ENCODE measurements at places on chromosomes 3 and 15.

DNA sequence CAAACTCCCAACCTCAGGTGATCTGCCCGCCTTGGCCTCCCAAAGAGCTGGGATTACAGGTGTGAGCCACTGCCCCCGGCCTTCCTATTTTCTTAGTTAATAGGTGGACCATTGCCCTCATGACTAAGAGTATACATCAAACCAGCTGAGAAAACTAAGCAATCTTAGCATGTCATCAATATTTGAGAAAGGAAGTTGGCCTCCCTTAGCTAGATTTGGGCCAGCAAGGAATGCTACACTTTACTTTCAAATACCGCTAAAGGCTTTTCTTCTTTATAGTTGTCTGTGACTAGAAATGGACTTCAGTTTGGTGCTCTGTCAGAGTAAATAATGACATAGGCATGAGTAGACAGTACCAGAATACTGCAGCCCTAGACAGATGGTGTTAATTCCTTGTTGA lies 199.3 kb downstream of the GAP43 start:
- no peak for DNase-seq

- no peak for DNase-seq
Observed at GRCh38 chr3:164641071-164641470, 437.2 kb downstream of the SI start.

DNA sequence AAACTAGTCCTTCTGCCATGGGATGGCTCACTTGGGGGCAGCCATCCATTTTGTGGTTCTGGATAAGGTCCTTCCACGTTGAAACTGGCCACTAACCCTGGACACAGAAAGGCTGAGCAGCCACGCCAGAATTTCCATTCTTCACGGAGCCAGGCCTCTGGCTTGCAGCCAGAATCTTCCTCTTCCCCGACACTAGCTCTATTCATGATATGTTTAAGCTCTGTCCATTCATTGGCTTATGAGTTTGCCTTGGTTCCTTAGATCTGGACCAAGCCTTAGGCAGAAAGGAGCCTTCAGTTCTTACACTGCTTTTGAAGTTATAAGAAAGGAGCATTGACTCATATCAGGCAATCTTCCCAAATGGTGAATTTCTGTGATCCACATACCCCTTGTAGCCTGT lies 288.4 kb upstream of the GOLGA6L4 start:
- no peak for DNase-seq

GRCh38 chr3:109154979-109155378 lies 18.5 kb downstream of the C3orf85 start:
- DNase-seq, result no peak

- DNase-seq, result no peak
Observed at GRCh38 chr3:3603351-3603750, 195.9 kb upstream of the LRRN1 start.

DNA sequence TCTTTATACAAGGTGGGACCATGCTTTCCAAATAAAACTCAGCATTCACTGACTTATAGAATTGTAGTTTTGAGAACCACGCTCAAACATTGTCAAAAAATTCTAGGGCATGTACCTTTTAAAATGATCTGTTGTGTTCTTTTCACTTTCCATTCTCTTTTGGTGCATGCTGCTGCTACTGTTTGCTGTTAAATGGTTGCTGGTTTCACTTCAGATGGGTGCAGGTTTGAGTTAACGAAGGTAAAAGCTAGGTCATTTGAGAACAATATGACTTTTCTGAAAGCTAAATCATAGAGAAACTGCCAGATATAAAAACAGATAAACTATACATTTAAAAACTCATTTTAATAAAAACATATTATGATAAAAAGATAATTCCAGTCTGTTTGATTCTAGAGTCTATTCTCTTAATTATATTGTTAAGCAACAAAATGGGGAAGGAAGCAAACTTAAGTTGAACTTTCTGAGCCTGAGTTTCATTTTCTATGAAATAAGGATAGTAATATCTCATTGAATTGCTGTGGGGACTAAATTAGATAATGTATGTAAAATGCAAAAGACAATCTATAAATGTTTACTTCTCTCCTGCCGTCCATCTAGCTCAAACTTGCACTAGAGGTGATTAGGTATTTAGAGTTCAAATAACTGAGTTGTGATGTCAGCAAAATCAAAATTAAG lies 82.4 kb downstream of the OXSM start:
- no peak for DNase-seq

DNA sequence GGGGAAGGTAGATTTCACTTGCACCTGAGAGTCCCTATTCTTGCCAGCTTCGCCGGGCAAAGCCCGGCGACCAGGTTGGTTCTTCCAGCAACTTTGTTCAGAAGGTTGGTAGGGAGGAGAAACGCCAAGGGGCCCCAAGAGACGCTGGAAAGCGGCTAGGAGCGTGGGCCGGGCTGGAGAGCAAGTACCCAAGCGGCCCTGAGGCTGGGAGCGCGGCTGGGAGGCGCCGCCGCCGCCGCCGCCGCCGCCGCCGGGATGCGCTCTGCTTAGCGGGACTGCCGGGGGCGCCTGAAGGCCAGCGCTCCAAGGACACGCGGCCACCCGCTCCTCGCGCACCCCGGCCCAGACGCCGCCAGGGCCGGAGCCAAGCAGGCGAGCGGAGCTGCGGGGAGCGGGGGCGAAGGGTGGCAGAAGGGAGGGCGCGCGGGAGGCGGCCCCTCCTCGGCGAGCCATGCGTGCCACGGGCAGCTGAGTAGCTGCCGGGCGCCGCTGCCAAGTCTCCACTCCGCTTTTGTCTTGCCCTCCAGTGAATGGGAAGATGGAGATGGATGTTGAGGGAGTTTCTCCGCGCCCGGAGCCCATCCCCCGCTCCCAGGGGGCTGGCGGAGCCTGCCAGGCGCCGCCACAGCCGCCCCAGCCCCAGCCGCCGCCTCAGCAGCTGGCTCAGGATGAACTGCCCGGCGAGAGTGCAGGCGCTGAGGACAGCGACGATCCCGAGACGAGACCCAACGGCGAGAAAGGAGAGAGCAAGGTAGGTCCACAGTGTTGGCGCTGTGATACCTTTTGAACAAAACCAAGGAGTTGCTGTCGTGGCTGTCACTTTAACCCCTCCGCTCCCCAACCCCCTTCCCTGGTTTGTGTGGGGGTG lies 227.4 kb upstream of the AZI2 start:
- DNase-seq, result no peak

- DNase-seq, result no peak
Observed at GRCh38 chr3:29381595-29381994, 100.7 kb downstream of the RBMS3 start.

- DNase-seq, result peak; percentile 96
Observed at GRCh38 chr3:32947789-32948238, 3.6 kb upstream of the CCR4 start.

DNA sequence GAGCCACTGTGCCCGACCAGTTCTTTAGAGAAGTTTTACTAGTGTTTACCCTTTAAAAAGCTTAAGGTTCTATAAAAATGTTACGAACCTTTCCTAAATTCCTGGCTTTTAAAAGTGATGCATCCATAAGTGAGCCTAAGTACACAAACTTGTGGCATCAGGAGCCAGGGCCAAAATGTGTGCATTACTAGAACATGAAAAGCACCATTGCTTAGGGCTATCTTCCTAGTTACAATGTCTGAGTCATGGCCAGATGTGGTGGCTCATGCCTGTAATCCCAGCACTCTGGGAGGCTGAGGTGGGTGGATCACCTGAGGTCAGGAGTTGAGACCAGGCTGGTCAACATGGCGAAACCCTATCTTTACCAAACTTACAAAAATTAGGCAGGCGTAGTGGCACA lies 39.9 kb downstream of the LEO1 start:
- no peak for DNase-seq

DNA sequence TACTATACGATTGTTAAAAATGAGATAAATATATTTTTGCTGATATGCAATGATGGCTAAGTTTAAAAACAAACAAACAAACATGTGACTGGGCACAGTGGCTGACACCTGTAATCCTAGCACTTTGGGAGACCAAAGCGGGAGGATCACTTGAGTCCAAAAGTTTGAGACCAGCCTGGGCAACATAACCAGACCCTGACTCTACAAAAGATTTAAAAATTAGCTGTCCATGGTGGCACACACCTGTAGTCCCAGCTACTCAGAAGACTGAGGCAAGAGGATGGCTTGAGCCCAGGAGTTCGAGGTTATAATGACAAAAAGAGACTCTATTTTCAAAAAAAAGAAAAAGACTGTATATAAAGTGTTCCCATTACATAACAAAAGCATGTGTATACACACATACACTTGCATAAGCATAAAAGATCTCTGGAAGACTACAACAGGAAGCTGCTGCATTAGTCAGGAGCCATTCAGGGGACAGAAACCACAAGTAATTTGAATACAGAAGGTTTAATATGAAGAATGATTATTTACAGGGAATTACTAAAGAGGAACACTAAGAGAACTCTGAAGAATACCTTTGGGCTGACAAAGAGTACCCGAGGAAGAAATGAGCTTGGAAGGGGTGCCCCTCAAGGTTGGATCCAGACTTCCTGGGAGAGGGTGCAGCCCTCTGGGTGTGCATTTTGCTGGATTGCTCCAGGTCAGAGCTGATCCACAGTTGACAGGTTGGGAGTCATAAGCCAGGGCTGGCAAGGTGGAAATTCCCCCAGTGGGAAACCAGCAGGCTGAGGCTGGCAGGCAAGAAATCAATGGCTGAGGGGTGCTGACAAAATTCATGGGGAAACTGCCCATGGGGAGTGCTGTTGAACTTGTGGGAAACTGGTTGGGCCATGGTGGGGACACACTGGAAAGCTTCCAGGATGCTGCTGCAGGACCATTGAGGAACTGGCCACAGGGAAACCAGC lies 9.3 kb upstream of the TM4SF18 start:
- no peak for DNase-seq

GRCh38 chr3:37979541-37980461 lies 10.8 kb upstream of the VILL start:
- no peak for DNase-seq

GRCh38 chr3:172153335-172153861 lies 114.0 kb downstream of the FNDC3B start:
- DNase-seq, result peak; percentile 33

DNA sequence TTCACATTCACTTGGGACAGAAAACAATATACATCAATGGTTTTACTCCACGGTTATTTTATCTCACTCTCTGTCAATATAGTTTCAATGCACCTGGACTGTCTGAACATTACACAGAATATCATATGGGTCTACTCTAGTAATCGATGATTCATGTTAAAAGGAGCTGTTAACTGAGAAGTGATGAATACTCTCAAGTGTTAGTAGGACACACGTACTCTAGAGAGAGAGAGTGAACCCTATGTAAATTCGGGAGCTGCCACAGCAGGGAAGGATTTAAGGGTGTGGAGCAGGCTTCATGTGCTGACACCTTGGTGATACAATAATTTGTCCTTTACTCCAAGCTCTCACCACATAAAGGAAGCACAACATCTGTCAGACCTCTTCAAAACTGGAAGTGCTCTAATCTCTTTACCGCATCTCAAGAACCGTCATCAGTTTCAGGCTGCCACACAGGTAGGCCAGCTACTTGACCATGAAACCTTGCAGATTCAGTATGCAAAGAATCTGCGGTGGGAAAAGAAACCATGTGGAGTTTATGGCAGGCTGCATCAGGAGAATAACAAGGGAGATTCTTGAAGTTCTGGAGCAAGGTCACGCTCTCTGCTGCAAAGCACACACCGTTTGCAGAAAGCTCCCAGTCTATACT lies 199.2 kb upstream of the TMC3 start:
- no peak for DNase-seq

DNA sequence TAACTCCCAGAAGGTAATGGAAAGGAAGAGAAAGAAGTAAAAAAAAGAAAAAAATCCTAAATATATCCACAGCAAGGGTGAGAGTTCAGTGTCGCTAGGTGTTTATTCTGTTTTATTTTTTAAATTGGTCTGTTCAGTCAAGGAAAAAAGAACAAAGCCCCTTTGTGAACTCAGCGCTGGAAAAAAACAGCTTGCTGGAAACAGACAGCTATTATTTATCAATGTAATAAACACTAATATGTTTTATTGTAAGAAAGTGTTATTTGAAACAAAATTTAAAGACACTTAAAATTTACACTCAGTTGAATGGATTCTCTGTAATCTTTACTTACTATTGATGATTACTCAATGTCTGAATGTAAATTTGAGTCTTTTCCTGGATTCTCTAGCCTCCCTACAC lies 32.3 kb upstream of the LEKR1 start:
- no peak for DNase-seq

GRCh38 chr3:114221165-114221880 lies 16.1 kb downstream of the ZNF80 start:
- peak; percentile 37 for DNase-seq

GRCh38 chr3:158379517-158379916 lies 191.5 kb upstream of the MLF1 start:
- no peak for DNase-seq

- no peak for DNase-seq
Observed at GRCh38 chr3:26099692-26100091, 309.8 kb downstream of the OXSM start.

GRCh38 chr3:181739628-181740027 lies 27.9 kb downstream of the SOX2 start:
- no peak for DNase-seq

- DNase-seq, result no peak
Observed at GRCh38 chr3:44093531-44093930, 148.2 kb upstream of the TOPAZ1 start.
